ENCODE measurements at places on chromosomes 13 and 19. TPM values are rescaled to one million over a fixed set of nuclear protein-coding genes. Genes with fewer than 3 reads are reported as not detected.

DNA sequence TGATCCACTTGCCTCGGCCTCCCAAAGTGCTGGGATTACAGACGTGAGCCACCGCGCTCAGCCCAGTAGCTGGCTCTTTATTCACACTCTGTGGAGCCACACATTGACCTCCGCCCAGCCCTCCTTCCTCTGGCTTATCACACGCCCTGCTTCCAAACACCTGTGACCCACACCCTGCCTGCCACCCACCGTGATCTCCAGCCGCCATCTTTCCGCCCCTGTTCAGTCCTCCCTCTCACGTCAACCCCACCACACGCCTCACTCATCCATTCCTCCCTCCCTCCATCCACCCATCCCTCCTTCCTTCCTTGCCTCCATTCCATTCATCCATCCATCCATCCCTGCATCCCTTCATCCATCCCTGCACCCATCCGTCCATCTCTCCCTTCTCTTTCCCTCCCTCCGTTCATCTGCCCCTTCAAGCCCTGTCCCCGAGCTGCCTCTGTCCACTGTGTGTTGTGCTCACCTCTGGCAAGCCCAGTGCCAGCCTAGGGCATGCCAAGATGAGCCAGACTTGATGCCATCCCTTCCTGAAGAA, 17.6 kb downstream of the ZNF296 start:
- no peak for DNase-seq

- no peak for DNase-seq
These were observed 35.7 kb upstream of the TPM4 start for GRCh38 chr19:16040642-16041041.

DNA sequence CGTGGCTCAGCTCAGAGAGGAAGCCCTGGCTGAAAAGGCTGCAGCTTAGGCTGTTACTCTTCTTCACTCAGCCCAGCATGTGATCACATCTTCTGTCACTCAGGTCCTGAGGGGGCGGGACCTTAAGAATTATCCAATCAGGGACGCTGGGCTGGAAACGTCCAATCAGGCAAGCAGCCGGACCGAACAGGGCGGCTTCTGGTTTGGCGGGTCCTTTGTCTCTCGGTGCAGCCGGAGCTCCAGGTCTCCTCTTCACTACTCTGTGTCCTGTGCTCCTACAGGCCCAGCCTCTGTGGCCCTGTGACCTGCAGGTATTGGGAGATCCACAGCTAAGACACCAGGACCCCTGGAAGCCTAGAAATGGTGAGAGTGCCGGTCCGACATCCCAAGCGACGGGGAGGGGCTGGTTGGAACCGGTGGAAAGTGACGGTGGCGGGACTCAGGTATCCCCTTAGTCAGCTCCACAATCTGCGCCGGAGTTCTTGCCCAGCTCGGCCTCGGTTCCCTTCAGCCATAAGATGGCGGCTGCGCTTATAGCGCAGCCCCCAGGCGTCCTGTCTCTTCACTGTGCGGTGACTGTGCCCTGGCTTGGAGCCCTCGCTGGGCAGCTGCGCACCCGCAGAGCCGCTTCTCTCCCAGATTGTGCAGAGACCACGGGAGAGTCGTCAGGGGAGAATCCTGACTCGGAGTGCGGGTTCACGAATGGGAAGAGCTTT, at the start of gene ZNF93:
TSS of gene ZNF93 (plus strand) at position 218 of the 716 bp plus-strand sequence. CDS start at position 361, 143 bp downstream.
- peak; percentile 88 for DNase-seq

- DNase-seq: no peak
These were observed 2.0 kb downstream of the APOE start for GRCh38 chr19:44907613-44908012.

DNA sequence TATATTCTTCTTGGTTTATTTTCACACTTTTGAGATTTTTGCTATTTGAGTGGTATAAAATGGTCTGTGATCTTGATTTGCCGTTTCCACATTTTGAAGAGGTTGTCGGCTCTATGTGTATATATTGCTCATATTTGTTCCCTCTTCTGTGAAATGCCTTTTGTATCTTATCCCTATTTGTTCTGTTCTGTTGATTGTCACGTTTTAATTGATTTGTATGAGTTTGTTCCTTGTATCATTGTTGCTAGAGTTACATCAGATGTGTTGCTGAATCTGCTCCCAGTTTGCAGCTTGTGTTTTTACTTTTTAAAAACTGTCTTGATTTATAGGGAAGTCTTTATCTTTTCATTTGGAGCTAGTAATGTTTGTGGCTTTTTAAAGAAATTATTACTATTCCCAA, 17.1 kb downstream of the USPL1 start:
- no peak for DNase-seq

DNA sequence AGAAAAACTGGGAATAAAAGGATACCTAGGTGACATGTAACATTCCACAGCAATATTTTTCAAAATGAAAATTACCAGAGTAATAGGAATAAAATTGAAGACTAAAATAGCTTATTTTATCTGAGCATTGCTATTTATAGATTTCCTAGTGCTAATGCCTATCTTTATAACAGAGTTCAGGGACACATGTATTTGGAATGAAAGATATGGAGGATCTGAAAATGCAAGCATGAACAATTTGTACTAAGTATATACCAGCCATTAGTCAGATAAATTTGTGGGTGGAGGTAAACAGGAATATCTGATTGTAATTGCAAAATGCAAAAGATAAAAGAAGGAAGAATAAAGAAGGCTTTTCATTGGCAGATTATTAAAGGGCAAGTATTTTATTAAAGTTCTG, 345.9 kb downstream of the GPC5 start:
- no peak for DNase-seq

DNA sequence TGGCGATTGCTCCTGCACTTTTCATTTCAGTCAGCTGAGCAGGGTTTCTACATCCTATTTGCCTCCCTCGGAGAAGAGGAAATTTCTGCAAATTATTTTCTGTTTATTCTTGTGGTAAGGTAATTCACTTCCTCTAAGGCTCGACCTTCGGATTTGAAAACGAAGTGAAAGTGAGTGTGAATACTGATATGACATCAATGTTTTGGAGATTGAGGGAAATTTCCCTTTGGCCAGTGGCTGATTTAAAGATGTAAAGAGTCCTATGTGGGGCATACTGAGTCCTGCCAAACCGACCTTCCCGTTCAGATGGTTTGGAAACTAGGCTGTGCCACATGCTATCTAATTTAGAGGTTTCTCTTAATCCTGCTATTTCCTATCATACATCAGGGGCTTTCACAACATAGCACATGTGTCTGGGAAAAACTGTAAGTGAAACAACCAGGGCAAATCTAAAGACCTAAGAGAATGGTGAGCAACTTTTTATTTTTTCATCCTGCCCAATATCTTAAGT, 112.3 kb downstream of the POSTN start:
- no peak for DNase-seq

DNA sequence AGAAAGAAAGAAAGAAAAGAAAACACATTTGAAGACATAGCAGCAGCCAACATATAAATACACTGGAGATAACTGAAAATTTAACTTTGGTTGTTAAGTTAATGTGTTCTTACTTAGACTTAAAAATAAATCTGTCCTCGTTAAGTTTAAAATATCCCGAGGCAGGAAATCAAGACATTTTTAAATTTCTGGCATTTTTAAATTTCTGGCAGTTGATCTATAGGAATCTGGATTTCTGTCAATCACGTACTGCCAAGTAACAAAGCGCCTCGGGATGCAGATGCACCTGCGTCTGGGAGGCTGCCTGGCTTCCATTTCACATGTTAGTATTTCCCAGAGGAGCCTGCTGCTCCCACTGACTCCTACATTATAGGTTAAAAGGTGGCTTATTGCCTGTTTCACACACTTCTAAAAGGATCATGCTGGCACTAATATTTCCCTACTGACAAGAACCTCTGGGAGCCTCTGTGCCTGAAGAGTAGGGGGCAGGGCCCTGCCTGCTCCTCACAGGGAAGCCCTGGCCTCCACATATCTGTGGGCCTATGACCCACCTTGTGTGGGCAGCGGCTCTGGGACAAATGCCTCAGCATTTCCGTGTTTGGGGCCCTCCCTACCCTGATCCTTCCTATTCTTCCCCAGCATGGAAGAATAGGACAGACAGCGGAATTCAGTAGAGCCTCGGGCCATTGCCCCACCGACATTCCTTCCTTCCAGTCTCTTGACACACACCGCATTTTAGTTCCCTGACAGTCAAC, 62.8 kb upstream of the ATP12A start:
- no peak for DNase-seq

CLIP3 gene
- 4.6 TPM for total RNA-seq

Data from kidney epithelial cell (primary cell).